ENCODE measurements at places on chromosomes 5 and 9. TPM values are rescaled to one million over a fixed set of nuclear protein-coding genes. Genes with fewer than 3 reads are reported as not detected.

ZNG1E gene
- 16.3 TPM for total RNA-seq

HSD17B3 gene
- not detected for total RNA-seq

ADGRV1 gene
- total RNA-seq = not detected

IL33 gene
- total RNA-seq = 127 TPM

SVEP1 gene
- 157 TPM for total RNA-seq

AHRR gene
- total RNA-seq = 3.0 TPM

MOB3B gene
- total RNA-seq = 0.06 TPM

NTMT1 gene
- total RNA-seq = 17.6 TPM

BNC2 gene
- total RNA-seq = 29.7 TPM

IL5 gene
- not detected for total RNA-seq

IFNA2 gene
- not detected for total RNA-seq

ABO gene
- total RNA-seq = not detected

LPAR1 gene
- total RNA-seq = 39.0 TPM

GPX8 gene
- 108 TPM for total RNA-seq

RCL1 gene
- total RNA-seq = 7.8 TPM

PCDHB11 gene
- total RNA-seq = 0.34 TPM

GPX3 gene
- 82.4 TPM for total RNA-seq

PCAT7 gene
- not detected for total RNA-seq

Data from cardiac ventricle fibroblast (primary cell).